ENCODE measurements at places on chromosomes 5 and 9.

DNA sequence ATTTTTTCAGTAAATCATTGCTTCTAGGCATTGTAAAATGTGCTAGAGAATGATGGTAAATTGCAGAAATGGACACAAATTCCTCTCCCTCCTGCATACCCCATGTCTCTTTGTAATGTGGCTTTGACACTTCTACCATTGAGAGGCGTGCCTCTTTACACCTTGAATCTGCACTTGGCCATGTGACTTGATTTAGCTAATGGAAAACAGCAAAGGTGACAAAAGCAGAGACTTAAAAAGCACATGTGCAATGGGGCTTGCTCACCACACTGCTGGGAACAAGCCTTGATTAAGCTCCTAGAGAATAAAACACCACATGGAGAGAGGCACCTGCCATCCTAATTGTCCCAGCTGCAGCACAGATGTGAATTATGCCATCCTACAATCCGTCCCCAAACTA, 69.9 kb upstream of the NAA35 start:
- no peak for DNase-seq

DNA sequence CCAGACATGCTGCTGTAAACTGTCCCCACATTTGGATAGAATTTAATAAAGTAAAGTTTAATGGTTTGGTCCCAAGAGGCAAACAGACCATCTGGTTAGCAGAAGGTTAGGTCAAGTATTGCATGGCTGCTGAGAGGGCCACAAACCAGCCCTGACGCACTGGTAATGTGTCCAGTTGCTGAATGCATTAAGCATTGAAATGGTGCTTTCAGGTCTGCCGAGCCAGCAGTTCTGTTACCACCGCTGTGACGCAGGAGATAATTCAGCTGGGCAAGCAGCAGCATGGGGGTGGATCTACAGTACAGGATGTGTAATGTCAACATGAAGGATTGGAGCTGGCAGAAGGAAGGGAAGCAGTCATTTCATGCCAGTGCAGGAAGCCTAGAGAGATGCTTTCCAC, 16.0 kb downstream of the ZNF462 start:
- DNase-seq, result no peak

- no peak for DNase-seq
These were observed 28.1 kb downstream of the CAMSAP1 start for GRCh38 chr9:135879237-135879601.

GRCh38 chr9:70136632-70137031, 93.0 kb downstream of the MAMDC2 start:
- DNase-seq, result no peak

DNA sequence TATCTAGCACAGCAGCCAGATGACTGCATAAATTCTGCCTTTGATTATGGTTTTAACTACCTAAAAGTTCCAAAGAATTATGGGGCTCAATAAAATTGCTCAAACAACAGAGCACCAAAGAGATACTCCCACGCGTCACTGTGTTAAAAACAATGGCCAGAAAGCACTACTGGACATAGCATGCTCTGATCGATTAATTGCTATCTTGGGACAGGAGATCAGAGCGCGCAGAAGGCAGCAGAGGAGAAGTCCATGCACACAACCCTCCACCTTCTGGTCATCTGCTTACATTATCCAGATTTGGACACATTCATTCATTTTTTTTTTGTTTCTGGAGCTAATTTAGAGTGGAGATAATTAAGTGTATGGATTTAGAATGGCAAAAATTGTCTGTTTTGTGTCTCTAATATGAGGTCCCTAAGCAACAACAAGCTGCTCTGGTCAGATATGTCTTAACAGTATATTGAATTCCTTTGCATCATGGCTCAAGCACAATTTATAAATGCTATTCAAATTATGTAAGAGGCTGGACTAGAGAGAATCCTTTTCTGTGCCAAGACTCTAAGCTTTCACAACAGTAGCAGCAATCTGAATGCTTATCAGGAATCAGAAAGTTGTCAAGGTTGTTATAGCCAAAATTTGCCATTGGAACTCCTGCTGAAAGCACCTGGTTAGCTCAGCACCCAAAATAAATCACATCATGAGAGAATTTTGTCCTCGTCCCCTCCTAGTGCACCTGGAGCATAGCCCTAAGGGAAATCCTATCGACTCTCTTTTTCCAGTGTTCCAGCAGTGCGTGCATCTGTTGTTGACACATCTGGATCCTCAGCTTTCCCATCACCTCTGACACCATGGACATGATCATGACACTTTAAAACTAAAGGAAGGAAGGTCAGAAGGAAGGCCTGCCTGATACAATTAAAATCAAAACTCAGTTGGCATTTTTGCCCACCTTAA, 98.6 kb upstream of the HMHB1 start:
- no peak for DNase-seq

GRCh38 chr5:91266184-91266705, 116.9 kb downstream of the ARRDC3 start:
- no peak for DNase-seq

DNA sequence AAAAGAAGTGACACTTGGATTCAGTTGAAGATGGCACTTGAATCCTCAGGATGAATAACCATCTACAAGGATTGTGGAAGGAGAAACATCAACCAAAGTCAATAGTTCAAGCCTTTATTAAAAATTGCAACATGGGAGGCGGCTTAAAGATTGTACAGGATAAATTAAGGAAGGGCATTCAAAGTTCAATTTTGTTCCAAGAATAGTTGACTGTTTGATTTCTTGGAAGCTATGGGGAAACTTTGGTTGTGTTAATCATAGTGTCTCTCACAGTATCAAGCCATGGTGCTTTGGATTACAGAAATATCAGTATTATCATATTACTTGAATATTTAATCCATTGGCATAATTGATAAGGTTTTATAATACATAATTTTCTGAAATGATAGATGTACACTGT, 1844.3 kb downstream of the MAT2B start:
- no peak for DNase-seq

- no peak for DNase-seq
These were observed 821.2 kb downstream of the PTPRD start for GRCh38 chr9:9791611-9792010.

DNA sequence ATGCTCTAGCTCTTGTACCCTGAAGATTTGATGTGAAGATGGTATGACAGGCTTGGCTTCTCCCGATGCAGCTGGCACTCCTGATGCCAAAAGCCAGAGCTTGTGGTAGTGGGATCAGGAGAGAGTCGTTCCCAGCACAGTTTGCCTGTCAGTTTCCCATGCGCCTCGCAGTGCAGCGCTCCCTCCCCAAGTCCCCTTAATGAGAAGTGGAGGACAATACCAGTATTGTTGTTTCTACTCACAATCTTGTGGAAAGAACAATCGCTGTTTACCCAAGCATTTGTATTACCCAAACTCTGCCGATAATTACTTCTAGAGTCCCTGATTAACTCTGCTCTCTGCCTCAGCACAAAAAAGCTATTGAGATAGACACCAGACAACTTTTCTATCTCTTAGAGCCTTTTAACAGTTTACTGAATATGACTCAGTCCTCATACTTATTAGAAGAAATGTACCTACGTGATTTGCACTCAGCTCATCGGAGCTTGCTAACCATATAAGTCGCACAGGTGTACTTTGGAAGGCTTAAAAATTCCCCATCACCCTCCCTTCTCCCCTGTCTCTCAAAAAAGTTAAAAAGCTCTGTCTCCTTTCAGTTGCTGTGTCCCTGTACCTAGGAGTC, 283.2 kb upstream of the TMEM161B start:
- DNase-seq, result no peak

DNA sequence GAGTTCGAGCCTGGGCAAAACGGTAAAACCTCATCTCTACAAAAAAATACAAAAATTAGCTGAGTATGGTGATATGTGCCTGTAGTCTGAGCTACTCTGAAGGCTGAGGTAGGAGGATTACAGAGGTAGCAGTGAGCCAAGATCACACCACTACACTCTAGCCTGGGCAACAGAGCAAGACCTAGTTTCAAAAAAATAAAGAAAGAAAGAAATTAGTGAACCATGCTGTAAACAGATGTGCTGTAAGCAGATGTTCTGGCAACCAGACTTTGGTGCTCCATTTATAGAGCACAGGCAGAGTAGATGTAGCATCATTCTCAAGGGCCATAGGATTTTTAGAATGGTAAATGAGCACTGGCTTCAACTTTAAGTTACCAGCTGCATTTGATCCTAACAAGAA, 115.4 kb downstream of the ST8SIA4 start:
- no peak for DNase-seq

DNA sequence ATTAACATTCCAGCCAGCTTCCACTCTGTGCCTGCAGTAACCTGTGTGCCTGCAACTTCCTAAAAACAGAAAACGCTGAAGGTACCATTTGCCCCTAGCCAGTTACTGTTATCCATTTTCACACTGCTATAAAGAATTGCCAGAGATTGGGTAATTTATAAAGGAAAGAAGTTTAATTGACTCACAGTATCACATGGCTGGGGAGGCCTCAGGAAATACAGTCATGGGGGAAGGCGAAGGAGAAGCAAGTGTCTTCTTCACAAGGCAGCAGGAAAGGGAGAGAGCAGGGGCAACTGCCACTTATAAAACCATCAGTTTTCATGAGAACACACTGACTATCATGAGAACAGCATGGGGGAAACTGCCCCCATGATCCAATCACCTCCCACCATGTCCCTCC, 31.2 kb downstream of the PTCD2 start:
- no peak for DNase-seq

DNA sequence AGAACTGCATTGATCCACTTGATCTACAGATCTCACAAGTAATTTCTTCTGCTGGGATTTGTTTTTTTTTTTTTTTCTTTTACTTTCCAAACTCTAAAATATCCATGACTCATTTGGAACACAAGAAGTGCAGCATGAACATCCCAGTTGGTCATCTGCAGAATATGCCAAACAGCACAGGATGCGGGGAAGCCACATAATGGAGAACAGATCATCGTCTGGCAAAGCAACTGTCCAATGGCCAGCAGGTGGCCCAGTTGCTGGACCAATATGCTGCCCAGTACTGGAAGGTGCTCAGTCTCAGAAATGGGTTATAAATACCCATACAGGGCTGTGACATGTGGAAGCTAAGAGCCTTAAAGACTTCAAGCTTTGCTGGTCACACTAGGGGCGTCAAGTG, 221.3 kb upstream of the TAS2R1 start:
- DNase-seq, result no peak

- no peak for DNase-seq
These were observed 187.7 kb upstream of the RGMB start for GRCh38 chr5:98585661-98586310.

DNA sequence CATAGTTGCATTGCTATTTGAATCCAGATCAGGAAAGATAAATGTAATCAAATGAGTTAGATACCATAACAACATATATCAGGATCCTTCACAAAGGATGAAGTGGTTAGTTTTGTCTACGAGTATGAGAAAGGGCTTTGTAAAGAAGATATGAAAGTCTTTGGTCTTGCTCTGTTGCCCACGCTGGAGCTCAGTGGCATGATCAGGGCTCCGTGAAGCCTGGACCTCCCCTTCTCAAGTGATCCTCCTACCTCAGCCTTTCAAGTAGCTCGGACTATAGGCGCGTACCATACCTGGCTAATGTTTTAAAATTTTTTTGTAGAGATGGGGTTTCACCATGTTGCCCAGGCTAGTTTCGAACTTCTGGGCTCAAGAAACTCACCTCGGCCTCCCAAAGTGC, 1.8 kb downstream of the SMC5 start:
- DNase-seq, result no peak

GRCh38 chr5:122844910-122845228, 544 bp upstream of the SNX24 start:
- no peak for DNase-seq

GRCh38 chr5:56212130-56212879, 20.8 kb downstream of the ANKRD55 start:
- no peak for DNase-seq

- no peak for DNase-seq
These were observed 79.0 kb downstream of the DAP start for GRCh38 chr5:10681731-10682679.

DNA sequence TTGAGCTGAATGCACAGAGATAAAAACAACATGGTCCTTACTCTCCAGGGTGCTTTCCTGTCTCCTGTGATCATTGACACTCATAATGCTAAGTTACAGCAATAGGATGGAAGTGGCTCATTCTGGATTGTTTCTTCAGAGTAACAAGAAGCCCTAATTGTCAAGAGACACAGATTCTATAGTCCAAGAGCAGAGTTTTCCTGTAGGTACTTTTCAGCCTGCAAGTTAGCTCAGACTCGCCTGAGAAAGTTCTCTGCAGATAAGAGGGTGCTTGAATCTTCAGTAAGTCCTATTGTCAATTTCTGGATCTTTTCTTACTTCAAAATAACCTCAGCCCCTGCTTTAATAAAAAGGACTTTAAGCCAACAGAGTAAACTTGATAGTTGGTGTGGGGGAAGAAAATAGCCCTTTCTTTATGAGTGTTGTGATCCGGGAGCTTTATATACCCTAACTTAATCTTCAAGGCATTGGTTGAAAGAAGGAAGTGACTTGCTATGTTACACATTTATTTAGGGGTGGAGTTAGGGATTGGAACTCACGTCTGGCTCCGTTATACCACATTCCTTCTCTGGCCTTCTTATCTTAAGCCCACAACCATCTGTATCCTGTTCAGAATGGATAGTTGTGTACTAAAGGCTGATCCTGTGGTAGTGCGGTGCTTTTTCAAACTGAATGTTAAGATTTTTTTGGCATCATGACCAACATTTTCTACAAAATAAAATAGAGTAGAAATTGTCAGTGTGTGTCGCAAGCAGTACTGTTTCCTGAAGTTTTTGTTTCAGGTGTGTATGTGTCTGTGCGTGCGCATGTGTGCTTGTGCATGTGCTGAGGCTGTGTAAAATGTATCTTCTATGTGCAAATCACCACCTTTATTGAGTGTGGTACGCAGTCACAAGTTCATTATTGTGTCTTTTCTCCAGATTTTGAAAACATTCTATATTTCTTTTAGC, 173.9 kb downstream of the WDR70 start:
- no peak for DNase-seq

GRCh38 chr9:135087489-135087792, at the start of gene OLFM1:
OLFM1 (plus strand) TSS chr9:135087668; CDS start chr9:135087990, 322 bp downstream.
- no peak for DNase-seq

DNA sequence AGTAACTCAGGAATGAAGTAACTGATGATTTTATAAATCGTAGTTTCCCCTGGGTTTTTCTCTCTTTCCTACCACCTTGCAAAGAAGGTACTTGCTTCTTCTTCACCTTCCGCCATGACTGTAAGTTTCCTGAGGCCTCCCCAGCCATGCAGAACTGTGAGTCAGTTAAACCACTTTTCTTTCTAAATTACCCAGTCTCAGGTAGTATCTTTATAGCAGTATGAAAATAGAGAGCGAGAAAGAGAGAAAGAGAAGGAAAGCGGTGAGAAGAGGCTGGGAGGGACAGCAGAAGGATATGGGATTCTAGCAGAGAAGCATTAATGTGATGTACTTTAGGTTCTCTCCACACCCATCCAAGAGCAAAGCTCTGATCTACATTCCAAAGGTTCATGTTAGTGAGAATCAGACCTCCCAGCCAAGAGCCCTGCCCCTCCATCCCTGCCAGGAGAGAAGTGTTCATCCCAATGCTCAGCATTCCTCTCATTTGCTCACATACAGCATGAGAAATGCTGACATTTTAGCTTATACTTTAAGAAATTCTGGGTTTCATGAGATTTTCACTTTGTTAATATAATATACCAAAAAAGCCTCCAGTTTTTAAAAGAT, 185.0 kb upstream of the PTGER4 start:
- no peak for DNase-seq

- DNase-seq, result no peak
These were observed 58.0 kb upstream of the RPL26L1 start for GRCh38 chr5:172901012-172901780.

- no peak for DNase-seq
These were observed 46.2 kb downstream of the PCA3 start for GRCh38 chr9:76810377-76810957.

All from activated T-cell treated with anti-CD3 and anti-CD28 coated beads for 4 hours (primary cell).